ENCODE measurements at places on chromosomes 13 and 19.

GRCh38 chr13:101181076-101181685, 235.1 kb downstream of the NALCN start:
- no peak for DNase-seq

DNA sequence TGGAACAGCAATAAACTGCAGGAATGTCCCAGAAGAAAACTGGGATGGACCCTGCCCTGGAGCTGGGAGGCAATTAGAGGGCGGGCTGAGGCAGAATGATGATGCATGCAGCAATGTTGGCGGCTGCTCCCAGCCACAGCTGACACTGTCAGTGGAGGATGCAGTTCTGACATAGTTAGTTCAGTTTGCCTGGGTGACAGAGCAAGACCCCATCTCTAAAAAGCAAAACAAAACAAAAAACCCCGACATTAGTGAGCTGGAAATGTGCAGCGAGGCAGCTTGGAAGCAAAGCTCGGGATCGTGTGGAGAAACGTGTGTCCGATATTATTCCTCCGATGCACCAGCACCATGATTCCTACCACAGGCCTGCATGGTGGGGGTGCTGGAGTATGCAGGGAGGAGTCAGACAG, 110.1 kb upstream of the UQCRFS1 start:
- DNase-seq: no peak

DNA sequence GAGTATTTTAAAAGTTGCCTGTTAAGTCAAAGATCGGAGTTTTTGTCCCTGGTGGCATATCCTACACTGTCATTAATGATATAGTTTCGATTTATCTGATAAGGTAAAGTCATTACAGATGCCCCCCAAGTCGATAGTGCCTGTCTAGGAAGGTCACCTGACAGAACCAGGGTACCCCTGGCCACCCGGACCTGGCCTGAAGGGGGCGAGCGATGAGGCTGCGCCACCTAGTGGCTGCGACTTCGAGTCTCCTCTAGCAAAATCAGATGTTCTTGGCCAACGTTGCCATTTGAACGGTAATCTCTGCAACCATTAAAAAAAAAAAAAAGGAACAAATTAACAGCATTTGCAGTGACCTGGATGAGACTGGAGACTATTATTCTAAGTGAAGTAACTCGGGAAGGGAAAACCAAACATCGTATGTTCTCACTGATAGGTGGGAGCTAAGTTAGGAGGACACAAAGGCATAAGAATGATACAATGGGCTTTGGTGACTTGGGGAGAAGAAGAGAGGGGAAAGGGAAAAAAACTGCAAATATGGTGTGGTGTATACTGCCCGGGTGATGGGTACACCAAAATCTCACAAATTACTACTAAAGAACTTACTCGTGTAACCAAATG, 565.1 kb downstream of the LIG4 start:
- peak; percentile 8 for DNase-seq

- DNase-seq: no peak
These were observed 18.1 kb upstream of the ARL11 start for GRCh38 chr13:49610176-49610575.

DNA sequence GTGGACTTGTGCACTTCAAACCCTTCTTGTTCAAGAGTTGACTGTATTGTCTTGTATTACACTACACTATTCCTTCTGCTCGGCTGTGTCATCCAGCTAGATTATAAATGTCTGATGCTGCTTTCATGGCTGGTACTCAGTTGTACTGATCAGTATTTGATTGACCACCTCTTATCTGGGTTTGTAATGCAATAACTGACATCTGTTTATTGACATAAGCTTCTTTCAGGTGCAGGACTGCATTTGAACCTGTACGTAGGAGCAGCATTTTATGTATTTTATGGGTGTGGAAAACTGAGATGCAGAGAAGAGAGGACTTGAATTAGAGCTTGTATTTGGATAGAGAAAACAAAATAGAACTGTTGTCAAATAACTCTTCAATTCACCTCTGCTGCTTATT, 309.2 kb downstream of the FGF9 start:
- DNase-seq: no peak

DNA sequence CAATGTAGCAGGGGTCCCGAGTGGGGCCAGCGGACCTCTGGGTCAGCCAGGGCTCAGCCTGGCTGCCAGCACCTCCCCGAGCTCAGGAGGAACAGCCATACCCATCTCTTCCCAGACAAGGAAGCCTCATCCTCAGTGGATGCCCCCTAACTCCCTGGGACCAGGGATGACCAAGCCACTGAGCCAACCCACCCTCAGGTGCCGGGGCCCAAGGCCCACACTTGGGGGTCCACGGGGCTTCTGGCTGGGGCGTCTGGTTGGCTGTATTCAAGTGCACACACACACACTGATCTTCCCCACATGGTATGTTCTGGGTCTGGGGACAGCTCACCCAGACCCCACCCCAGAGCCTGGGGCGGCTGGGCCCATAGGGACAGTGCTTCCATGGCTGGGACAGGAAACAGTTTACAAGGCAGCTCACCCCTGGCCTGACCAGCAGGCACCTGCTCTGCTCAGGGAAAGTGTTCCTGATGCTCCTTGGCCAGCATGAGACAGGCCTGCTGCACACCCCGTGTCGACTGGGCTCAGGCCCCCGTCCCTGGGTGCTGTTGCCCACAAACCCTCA, 7.7 kb downstream of the RAB11B start:
- no peak for DNase-seq

- no peak for DNase-seq
These were observed 341.4 kb downstream of the LIG4 start for GRCh38 chr13:107873926-107874325.

- DNase-seq: no peak
These were observed 52.2 kb downstream of the RFC3 start for GRCh38 chr13:33870046-33870668.

GRCh38 chr19:54355675-54356074, 9.1 kb downstream of the LAIR1 start:
- no peak for DNase-seq

- no peak for DNase-seq
These were observed 15.1 kb downstream of the LILRA5 start for GRCh38 chr19:54297759-54298305.

- no peak for DNase-seq
These were observed 308.6 kb downstream of the ENOX1 start for GRCh38 chr13:43478211-43478610.

GRCh38 chr19:35204799-35205732, 23.5 kb downstream of the FAM187B start:
- no peak for DNase-seq

GRCh38 chr13:45325806-45326205, 15.2 kb downstream of the TPT1 start:
- no peak for DNase-seq

GRCh38 chr19:38389101-38389925, 816 bp downstream of the SPRED3 start:
- no peak for DNase-seq

DNA sequence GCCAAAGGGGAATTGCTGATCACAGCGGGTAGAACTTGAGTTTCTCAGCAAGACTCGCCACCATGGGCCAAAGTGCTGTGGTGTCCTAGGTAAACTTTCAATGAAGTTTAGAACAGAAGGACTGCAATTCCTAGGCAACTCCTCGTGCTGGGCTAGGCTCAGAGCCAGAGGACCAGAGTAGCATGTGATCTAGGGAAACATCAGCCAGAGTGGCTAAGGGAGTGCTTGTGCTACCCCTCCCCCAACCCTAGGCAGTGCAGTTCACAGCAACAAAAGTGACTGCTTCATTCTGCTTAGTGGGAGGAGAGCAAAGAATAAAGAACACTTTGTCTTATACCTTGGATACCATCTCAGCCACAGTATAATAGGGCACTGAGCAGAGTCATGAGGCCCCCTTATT, 1658.6 kb upstream of the MIR17HG start:
- no peak for DNase-seq

- no peak for DNase-seq
These were observed 28.1 kb upstream of the CLDN10 start for GRCh38 chr13:95524264-95524901.

DNA sequence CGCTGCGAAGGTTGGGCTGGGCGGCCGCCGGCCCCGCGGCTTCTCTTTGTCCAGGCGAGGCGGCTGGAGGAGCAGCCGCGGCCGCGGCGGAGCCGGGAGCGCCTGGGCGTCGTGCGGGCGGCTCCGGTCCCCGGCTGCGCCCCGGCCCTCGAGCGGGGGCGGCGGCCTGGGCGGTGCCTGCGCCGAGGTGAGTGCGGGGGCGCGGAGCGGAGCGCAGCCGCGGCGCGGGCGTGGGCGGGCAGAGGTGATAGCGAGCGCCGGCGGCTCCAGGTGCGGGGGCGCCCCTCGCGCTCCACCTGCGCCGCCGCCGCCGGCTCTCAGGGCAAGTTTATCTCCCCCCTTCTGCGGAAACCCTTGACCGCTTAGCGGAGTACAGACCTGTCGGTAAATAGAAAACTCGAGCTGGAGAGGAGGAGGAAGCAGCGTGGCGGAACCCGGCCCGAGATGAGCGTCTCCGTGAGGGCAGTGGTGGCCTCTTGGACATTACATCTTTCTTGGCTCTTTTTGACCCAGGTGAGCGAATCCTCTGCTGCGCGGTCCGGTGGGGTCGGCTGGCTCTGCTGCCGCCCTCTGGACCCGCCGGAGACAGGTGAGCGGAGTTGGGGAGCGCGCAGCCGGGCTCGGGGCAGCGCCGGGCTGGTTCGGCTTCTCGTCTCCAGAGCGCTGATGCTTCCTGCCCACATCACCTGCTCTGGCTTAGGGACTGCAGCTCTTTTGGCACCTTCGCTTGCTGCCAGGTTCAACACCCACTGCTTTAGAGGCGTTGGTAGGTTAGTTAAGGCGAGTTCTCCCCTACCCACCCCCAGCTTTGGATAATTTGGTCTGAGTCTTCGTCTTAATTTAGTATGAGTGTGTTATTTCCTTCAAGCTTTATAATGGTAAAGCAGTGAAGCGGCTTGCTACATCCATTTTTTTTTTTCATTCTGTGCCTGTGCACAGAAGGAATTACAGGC, at the start of gene MTUS2:
MTUS2 (plus strand) TSS at position 241 of the 953 bp plus-strand sequence.
- no peak for DNase-seq

DNA sequence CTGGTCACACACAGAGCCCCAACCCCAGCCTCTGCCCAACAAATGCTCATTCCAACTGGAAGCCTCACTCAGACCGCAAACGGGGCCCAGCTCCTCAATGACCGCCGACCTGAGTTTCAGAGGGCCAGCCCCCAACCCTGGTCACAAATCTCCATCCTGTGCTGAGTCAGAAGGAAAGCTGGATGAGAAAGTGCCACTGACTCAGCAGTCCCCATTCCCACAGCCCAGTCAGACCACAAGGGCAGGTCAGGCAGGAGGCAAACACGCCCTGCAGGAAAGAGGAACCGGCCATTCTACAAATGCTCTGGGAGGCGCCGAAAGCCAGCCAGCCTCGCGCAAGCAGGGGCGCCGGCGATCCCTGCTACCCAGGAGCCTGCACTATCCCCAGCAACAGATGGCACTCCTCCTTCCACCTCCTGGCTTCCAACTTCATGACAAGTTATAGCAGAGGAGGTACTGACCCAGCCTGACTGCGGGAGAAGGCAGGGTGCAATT, 14.1 kb upstream of the PRKD2 start:
- no peak for DNase-seq

- DNase-seq: no peak
These were observed 18.4 kb upstream of the SIGLEC14 start for GRCh38 chr19:51664997-51665396.

DNA sequence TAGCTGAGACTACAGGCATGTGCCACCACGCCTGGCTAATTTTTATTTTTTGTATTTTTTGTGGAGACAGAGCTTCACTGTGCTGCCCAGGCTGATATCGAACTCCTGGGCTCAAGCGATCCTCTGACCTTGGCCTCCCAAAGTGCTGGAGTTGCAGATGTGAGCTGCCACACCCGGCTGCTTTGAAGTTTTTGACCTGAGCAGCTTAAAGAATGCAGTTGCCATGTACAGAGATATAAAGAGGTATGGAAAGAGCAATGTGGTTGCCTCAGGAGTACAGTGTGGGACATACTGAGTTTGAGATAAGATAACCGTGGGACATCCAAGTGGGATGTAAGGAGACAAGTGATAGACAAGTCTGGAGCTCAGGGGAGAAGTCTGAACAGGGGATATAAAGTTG, 82.7 kb upstream of the LSM14A start:
- no peak for DNase-seq

- no peak for DNase-seq
These were observed 128.0 kb downstream of the DCT start for GRCh38 chr13:94351292-94351990.

GRCh38 chr13:48401480-48401879, 11.4 kb downstream of the LPAR6 start:
- no peak for DNase-seq

- no peak for DNase-seq
These were observed 179.5 kb downstream of the GGACT start for GRCh38 chr13:100409132-100409531.

- DNase-seq: no peak
These were observed 5.5 kb downstream of the EBI3 start for GRCh38 chr19:4234862-4235201.

DNA sequence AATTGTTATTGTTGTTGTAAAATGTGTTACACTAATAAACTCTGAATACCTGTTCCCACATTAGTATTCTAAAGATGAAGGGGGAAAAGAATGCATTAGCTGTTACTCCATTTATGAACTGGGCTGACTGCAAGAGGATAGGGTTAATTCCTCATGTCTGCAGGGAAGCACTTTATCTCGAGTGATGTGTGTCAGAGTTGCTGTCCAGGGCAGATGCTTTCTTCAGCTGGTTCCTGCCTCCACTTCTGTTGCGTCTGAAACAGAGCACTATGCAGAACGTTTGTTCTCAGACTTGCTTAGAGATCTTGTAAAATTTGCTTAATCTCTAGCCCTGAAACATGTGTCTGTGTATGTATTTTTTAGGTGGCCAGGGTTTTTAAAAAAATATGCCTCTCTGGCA, 318.8 kb downstream of the SPRY2 start:
- no peak for DNase-seq

- no peak for DNase-seq
These were observed 126.1 kb upstream of the SOX1 start for GRCh38 chr13:111940892-111941291.

DNA sequence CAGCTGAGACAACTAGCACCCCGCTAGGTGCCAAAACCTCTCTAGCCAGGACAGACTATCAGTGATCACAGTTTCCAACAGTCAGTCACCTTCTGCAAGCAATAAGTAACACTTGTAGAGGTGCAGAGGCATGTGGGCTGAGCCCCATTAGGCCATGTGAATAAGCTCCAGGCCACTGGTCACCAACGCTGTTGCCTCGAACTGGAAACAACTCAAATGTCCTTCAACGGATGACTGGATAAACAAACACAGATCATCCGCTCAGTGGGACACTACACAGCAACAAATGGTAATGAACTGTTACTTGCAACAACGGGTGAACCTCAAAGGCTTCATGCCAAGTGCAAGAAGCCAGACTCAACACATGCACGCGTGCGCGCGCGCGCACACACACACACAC, 27.5 kb upstream of the TMEM160 start:
- no peak for DNase-seq

- DNase-seq: peak; percentile 36
These were observed 21.1 kb upstream of the ZNF766 start for GRCh38 chr19:52248241-52248640.

- DNase-seq: no peak
These were observed 991 bp downstream of the ABHD17A start for GRCh38 chr19:1884291-1884718.

GRCh38 chr19:374183-374885, 29.7 kb upstream of the MIER2 start:
- no peak for DNase-seq

- DNase-seq: no peak
These were observed 277.5 kb upstream of the SOX1 start for GRCh38 chr13:111789420-111789819.

Data from stimulated activated CD4-positive, alpha-beta T cell treated with anti-CD3 and anti-CD28 coated beads, Interleukin-12 subunit alpha, Interleukin-12 subunit beta, amount 100 ng/mL, for 24 hours (primary cell).